ENCODE measurements at places on chromosomes 4 and X.
A peak's percentile ranks its signal among the peaks of the same experiment; 100 is the strongest.

- DNase-seq = no peak
Observed at GRCh38 chrX:139206914-139207313, 323.6 kb upstream of the F9 start.

DNA sequence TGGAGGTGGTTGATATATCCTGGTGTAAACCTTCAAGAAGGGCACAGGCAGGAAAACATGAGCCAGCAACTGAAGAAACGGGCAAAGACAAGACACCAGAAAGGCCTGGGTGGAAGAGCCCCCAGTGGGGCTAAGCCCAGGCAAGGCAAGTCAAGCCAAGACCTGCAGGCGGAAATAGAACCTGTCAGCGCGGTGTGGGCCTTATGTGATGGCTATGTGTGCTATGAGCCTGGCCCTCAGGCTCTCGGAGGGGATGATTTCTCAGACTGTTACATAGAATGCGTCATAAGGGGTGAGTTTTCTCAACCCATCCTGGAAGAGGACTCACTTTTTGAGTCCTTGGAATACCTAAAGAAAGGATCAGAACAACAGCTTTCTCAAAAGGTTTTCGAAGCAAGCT, 7.2 kb downstream of the ZFP42 start:
- DNase-seq = no peak

DNA sequence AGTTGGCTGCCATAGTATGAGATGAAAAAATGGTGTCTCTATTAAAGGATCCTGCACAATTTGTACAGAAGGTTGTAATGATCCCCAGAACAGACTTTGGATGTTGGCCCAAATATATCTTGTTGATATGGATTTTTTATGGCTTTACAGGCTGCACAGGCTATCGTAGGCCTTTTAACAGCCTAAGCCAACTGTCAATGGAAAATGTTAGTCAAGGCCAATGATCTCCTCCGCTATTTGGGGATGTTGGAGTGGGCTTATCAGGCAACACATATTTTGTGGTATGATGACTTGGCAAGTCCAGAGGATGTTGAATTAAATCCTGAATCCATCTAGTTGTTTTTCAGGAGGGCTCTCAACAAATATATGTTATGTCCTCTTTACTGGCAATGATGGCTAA, 42.1 kb downstream of the ZCCHC13 start:
- no peak for DNase-seq

DNA sequence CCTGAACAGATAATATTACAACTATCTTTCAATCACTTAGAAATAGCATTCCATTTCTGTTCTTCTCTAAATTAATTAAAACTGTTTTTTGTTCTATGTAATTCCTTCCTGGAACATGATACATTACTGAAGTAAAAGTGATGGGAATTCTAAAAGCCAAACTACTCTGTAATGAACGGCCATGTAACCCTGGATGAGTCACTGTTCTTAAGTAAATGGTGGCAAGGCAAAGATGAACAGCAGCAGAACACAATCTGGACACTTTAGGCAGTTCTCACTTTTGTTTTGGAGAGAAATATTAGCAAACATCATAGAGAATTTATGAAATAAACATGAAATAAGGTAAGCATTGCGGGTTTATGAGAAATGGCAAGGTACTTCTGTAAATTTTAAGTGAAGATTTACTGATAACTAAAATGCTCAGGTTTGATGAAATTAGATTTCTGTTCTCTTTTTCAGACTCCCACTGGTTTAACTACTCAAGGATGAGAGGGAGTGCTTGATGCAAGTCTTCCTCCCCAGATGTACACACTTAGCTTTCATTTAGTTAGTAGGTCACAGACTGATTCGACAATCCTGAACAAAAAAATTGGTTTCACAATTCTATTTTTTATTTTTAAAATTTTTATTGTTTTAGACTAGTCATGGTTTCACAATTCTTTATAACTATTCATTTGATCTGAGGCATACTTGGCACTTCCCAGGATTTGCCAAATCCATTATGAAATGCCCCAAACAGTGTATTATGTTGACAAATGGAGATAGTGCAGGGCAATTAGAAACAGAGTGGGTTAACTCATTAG, 964 bp upstream of the GPR82 start:
- DNase-seq = no peak

- no peak for DNase-seq
Observed at GRCh38 chr4:70640192-70640591, 11.6 kb downstream of the ENAM start.

GRCh38 chr4:145380123-145380522, 101.5 kb upstream of the SMAD1 start:
- no peak for DNase-seq

GRCh38 chrX:45771560-45772340, 571.1 kb upstream of the DIPK2B start:
- peak; percentile 82 for DNase-seq

DNA sequence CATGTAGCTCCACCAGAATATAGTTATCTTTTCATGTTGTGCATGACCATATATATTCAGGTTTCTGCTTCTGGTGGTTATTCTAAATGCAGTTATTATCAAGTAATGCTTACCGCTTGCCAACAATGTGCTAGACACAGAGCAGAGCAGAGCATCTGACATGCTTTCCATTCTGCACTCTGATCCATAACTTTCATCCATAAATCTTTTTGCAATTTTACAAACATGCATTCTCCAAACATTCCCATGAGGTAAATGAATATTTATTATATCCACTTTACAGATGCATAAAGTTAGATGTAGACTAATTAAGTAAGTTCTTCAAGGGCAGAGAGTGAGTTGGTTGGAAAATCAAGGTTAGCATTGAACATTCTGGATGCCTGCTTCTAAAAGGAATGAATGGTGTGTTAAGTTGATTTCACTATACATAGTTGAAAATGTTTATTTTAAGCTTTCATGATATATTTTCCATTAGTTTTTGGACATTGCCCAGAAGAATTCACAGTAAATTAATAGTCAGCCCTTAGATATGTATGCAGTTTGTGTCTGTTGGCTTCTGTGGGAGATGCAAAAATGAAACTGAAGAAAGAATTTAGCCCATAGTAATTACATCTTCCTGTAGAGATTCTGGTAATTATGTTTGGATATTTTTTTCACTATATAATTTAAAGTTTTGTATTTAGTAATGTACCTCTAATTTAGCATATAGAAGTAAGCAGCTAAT, 867.8 kb downstream of the CCSER1 start:
- DNase-seq = no peak

- no peak for DNase-seq
Observed at GRCh38 chrX:123331859-123332258, 147.8 kb downstream of the GRIA3 start.

- DNase-seq = peak; percentile 84
Observed at GRCh38 chrX:40153345-40154249, 55.8 kb upstream of the BCOR start.

DNA sequence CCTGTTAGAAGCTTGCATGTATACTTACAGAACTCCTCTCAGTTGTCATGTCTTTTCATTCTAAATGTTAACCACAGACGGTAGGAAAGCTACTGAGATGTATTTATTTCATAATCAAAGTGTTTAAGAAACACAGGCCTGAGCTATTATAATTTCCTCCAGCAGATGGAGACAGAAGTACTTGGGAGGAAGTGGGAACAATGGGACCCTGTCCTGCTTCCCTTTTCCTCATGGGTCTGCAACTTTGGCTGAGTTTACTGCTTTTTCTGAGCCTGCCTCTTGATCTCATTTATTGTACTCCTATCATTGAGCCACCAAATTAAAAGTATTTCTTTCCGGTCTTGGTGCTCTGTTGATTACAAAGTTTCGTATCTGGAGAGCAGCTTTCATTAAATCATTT, 67.7 kb upstream of the SPANXN2 start:
- no peak for DNase-seq

DNA sequence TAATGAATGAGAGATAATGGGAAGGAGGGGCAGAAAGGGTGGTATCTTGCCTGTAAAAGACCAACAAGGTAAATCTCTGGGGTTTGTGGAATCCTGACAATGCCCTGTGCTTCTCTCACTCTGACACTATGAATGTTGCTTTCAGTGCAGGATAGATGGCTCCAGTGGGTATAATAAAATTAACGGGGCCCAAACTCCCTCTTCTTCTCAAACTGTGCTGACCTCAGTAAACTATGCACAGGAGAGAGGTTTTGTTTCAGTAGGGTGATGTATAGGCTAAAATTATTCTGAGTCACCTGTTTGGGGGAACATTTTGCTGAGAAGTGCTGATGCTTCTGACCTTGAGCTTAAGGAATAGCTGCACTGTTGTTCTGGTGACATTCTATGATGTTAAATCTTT, 82.6 kb downstream of the TSPAN7 start:
- DNase-seq = no peak

- DNase-seq = no peak
Observed at GRCh38 chrX:129544780-129545179, 4.7 kb downstream of the OCRL start.

DNA sequence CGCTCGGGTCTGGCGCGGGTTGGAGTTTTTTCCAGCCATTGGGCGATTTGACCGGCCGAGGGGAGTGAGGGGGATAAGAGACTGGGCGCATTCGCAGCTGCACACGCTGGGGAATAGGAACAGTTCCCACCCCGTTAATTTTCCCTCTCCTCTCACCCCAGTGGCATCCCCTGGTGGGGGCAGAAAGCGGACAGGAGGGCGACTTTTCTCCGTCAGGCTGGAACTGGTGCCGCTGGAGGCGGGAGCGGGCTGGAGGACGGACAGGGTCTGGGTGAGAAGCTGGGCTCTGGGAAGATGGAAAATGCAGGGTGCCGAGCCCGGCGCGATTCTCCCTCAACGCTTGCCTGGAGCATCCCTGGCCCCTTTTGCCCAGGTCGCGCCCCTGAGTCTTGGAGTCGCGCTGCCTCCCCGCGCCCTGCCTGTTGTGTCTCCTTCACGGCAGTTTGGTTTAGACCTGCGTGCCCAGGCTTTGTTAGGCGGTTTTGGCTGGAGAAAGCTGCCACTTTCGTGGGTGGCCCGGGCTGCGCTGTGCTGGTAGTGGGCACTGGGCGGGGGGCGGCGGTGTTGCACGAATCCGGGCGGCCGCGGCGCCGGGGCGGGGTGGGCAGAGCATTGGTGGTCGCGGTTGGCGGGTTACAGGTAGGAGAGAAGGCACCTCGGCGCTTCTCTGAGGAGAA, 2.0 kb downstream of the ADGRL3 start:
- DNase-seq = no peak

DNA sequence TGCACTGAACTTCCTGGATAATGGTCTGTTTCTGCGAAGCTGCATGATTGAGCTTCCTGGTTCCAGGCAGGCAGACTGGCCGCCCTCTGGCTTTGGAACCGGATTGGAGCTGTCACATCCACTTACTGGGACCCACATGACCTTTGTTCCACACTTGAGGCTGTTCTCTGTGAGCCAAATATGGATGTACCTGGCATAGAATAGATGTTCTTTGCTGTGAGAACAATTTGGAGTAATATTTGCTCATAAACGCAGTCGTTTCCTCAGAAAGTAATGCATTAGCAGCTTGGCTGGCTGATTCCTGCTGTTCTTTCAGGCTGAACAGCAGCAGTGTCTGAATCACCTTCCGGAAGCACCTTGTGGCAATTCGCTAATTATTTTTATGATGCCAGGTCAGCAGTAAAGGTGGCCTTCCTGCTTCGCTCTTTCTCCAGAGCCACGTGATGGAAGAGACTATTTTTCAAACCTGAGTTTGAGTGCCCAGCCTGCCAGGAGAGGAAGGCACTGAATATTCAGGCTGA, 78.1 kb upstream of the BOD1L1 start:
- DNase-seq = no peak

GRCh38 chr4:173529477-173530325, at the start of gene HAND2:
Gene HAND2, minus strand, starts transcription at chr4:173530229. Its CDS starts 940 bp downstream, at chr4:173529289.
- DNase-seq = no peak

- DNase-seq = no peak
Observed at GRCh38 chr4:143351774-143352451, 15.2 kb downstream of the GAB1 start.

GRCh38 chr4:97185233-97185632, 958.0 kb downstream of the STPG2 start:
- no peak for DNase-seq

DNA sequence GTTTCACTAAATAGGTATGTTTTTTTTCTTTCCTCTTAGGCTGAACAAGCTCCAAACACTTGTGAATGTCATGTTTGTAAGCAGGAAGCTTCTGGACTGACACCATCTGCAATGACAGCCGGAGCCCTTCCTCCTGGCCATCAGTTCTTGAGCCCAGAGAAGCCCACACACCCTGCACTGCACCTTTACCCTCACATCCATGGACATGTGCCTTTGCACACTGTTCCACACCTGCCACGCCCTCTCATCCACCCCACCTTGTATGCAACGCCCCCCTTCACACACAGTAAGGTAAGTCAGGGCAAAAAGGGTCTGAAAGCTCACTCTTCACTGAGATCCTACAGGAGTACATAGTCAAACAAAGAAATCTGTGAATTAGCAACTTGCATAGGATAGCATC, 84.1 kb downstream of the TNIP2 start:
- DNase-seq = no peak

DNA sequence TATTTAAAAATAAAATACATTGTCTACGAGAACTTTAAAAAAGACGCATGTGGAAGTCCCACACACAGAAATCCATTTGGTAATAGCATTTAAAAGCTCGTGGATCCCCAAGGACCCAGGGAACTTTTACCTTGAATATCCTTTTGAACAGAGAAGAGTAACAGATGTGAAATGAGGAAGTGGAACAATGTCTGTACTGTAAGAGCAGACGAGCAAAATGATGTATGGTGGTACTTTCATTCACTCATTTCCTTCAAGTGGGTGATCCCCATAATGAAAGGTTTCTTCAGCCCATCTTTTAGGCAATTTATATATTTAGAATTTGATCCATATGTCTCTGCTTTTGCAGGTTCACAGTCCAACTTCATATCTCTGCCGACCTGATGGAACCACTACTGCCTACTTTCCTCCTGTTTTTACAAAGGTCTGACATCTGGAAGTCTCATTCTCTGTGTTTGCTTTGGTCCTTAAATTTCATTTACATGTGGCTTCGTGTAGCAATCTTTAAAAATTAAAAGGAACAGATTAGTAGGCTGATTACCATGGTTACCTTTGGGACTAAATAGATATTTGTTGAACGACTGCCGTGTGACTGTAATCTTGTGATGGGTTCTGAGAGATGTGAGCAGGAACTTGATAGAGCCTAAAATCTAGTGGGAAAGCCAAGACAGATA, 188.4 kb downstream of the PALLD start:
- DNase-seq = no peak

GRCh38 chrX:13109817-13110216, 65.4 kb upstream of the FAM9C start:
- DNase-seq = no peak

DNA sequence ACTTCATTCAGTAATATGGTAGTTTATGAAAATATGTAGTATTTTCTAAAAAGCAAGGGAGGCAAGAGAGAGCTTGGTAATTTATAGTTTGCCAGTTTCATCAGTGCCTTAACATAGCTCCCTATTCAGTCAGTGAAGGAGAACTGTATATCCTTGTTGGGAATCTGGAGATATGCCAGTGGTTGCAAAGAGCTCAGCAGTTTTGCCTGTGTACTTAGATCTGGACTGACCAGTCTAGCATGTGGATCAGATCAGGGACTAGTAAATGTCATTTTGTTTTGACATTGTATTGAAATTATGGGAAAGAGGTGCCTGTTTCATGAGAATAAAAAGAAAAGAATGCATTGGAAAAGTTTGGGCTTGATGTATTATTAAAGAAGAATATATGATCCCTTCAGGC, 88.6 kb downstream of the ZIC3 start:
- DNase-seq = no peak
